ENCODE measurements at places on chromosomes 4 and X.

DNA sequence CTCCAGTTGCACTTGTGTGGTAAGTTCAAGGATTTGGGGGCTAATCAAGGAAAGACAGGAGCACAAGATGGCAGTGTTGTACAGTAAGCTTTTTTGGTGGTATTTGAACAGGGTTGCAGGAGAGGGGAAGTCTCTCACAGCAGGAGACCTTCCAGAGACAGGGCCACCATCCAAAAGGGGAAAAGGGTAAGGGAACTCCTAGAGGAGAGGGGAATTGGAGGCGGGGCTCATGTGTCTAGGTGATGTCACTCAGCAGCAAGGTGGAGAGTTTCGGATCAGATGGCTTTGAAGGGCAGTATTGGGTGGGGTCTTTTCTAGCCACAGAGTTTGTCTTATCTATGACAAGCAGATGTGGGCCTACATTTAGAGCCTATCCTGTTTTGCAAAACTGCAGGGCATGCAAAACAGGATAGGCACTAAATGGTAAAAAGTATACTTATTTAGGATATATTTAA is 13.4 kb upstream of the RNF175 start:
- DNase-seq: no peak

GRCh38 chrX:32483534-32484136 is 727.7 kb downstream of the DMD start:
- no peak for DNase-seq

- DNase-seq: no peak
Measured at GRCh38 chr4:40719008-40719623, 30.6 kb upstream of the NSUN7 start.

DNA sequence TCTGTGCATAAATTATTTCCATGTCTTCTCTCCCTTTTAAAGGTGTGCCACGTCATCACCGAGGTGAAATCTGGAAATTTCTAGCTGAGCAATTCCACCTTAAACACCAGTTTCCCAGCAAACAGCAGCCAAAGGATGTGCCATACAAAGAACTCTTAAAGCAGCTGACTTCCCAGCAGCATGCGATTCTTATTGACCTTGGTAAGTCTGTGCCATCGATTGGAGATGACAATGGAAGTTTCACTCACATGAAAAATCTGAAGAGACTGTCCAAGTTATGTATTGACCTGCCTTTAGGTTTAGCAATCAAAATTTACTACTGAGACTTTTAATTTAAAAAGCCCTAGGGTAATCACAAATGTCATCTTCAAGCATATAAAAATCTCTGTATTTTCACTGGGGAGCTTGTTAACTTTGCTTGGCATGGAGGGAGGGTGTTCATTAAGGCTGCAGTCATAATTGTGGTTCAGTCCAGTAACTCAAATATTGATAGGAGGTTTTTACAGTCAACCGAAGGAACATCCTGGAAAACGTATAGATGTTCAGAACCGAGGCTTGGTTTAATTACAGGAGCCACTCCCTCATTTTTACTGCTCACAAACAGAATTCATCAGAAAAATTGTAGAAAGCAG is 142.9 kb downstream of the PTTG2 start:
- no peak for DNase-seq

GRCh38 chrX:110346681-110347080 is 12.0 kb upstream of the RTL9 start:
- DNase-seq: no peak

GRCh38 chrX:150477371-150477770 is 91.0 kb upstream of the MTM1 start:
- DNase-seq: no peak

DNA sequence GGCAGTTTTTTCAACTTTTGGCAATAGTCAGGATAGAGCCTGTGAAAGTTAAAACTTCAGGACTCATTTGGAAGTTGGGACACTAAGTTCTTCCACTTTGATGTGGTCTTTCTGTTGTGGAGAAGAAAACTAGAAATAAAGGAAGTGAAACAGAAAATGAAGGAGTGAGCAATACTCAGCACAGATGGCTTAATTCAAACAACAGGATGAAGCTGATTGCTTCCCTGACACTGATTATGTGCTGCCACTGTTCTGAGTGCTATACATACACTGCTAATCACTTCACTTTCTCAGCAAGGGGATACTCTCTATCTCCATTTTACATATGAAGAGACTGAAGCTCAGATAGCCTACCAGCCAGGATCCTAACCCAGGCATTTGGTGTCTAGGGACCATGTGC is 235.1 kb upstream of the CPEB2 start:
- DNase-seq: no peak

- no peak for DNase-seq
Measured at GRCh38 chr4:176767183-176767582, 25.5 kb downstream of the VEGFC start.

DNA sequence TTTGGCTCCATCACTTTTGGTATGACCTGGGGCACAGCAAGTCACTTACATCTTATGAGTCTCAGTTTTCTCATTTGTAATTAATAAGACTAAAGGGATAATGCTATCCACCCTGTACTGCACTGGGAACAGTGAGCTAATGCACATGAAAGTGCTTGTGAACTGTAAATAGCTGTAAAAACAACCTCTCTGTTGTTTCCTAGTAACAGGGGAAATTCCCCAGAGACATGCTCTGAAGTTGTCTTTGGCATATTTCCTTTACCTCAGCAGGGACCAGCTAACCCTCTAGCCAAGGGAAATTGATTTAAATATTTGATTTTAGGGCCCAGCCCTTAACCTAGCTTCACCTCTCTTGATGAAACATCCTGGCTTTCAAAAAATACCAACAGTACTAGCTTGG is 6.1 kb upstream of the CYSLTR1 start:
- no peak for DNase-seq
